PC-9 (cell line): ENCODE measurements at places on chromosomes 16 and 17. TPM values are rescaled to one million over a fixed set of nuclear protein-coding genes. Genes with fewer than 3 reads are reported as not detected.

Gene OTOA
- total RNA-seq: not detected in 2 replicates

Gene NOXO1
- 11.1 and 12.7 TPM in 2 replicates for total RNA-seq

Gene CD19
- not detected in 2 replicates for total RNA-seq

DNA sequence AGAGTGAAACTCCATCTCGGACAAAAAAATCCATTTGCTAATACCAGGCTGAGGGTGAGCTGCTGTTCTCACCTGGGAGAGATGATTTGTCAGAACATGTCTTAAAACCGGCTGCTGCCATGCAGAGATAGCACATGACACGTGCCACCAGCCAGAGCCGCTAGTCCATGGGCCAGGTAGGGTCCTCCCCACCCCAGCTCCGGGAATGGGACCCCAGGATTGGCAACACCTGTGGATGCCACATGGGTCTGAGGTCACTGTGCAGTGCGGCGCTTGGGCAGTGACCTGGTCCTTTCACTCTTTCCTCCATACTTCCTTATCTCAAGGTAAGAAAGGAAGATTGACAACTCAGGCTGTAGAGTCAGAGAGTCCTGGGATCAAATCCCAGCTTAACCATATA is 393.3 kb upstream of the TNRC6C start:
- no peaks in the 10 kb centered on the region for H3K36me3 ChIP-seq
- peaks cover 81% of the 10 kb centered on the region for H3K27me3 ChIP-seq
- H3K4me3 ChIP-seq: no peak overlapping the region
- H3K4me1 ChIP-seq: no peaks in the 10 kb centered on the region
- no peak for DNase-seq
